ENCODE measurements at places on chromosomes 7 and 10.
A peak's percentile ranks its signal among the peaks of the same experiment; 100 is the strongest.

- DNase-seq, result no peak
- no peaks in the 10 kb centered on the region for H3K27me3 ChIP-seq
- peaks cover 13% of the 10 kb centered on the region for H3K4me1 ChIP-seq
These were observed 140.0 kb upstream of the NRBF2 start for GRCh38 chr10:62993121-62993520.

DNA sequence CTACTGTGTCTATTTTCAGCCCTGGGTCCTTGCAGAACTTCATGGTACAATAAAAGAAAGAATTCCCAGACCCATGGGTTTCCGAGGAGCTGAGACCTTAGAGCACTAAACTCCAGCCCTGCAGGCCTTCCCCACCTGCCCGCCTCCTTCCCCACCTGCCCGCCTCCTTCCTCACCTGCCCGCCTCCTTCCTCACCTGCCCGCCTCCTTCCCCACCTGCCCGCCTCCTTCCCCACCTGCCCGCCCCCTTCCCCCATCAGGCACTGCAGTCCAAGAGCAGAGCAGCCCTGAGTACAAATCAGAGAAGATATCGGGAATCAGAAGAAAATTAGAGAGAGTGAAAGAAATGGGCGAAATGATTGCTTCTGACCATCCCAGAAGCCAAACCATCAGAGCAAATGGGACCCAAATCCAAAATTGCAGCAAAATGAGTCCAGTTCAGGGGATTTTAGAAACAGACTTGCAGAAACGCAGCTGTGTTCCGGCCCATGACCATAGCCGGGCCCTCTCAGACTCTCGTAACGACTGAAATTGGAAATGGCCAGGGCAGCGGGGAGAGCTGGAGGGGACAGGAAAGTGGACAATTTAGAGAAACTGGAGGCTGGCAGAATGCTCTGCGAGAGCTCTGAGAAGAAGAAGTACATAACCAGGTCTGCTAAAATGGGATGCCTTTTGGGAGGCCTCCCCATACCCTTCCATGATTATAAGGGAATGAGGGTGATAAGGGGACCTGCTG lies 568.4 kb downstream of the TCERG1L start:
- no peak overlapping the region for H3K4me3 ChIP-seq
- no peaks in the 10 kb centered on the region for H3K27me3 ChIP-seq
- no peaks in the 10 kb centered on the region for H3K4me1 ChIP-seq
- H3K36me3 ChIP-seq, result no peaks in the 10 kb centered on the region
- no peak overlapping the region for H3K27ac ChIP-seq
- DNase-seq, result no peak

DNA sequence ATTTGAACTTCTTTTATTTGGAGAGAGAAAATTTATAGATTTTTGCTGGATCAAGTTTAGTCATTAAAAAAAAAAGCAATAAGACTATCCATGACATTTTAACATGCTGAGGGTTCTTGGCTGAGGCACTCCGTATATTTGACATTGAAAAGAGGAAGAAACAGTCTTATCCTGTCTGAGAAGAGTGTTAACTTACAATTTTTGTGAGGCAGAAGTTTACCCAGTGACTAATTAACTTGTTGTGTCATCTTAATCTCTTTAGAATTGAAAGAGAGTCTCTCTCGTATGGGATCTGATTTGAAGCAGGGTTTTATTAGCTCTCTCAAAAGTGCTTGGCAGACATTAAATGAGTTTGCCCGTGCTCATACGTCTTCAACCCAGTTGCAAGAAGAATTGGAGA lies 39.3 kb downstream of the SEC23IP start:
- peaks cover 47% of the 10 kb centered on the region for H3K36me3 ChIP-seq
- H3K27ac ChIP-seq, result peak overlapping the region; percentile 69
- H3K4me1 ChIP-seq, result peaks cover 14% of the 10 kb centered on the region
- no peaks in the 10 kb centered on the region for H3K27me3 ChIP-seq
- no peak for DNase-seq

- H3K27ac ChIP-seq, result no peak overlapping the region
- H3K4me1 ChIP-seq, result no peaks in the 10 kb centered on the region
- no peaks in the 10 kb centered on the region for H3K36me3 ChIP-seq
- no peaks in the 10 kb centered on the region for H3K27me3 ChIP-seq
- no peak for DNase-seq
- no peak overlapping the region for H3K4me3 ChIP-seq
These were observed 67.2 kb upstream of the AQP1 start for GRCh38 chr7:30844483-30844874.

GRCh38 chr7:84823530-84823929 lies 363.3 kb downstream of the SEMA3D start:
- no peak overlapping the region for H3K27ac ChIP-seq
- H3K27me3 ChIP-seq, result no peaks in the 10 kb centered on the region
- DNase-seq, result no peak

All from activated CD4-positive, alpha-beta T cell treated with anti-CD3 and anti-CD28 coated beads, Interleukin-2, amount 10 ng/mL, durations not matched to agents 7 days and 5 days (primary cell).